Stimulated activated naive CD4-positive, alpha-beta T cell treated with Interleukin-2 at 50 U/mL for 16 hours (primary cell): ENCODE measurements at places on chromosomes 5 and 9.

- DNase-seq, result no peak
Observed at GRCh38 chr5:171295801-171296200, 13.2 kb upstream of the TLX3 start.

GRCh38 chr5:113487416-113487780, 855 bp downstream of the MCC start:
- DNase-seq, result no peak

DNA sequence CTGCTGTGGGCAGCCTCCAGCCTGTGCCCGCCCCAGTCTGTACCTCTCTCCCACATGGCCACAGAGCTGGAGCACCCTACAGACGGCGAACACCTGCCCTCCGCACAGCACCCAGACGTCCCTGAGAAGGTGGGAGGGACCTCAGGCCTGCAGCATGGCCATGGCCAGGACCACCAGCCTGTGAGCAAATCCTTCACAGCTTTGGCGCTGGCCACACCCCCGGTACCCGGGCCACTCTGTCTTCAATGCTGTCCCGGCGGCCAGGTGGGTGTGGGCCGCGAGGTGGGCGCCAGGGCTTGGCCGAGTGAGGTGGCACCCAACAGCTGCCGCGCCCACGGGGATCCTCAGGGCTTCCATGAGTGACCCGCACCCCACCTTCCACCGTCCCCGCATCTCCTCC, 18.7 kb downstream of the NOTCH1 start:
- no peak for DNase-seq

DNA sequence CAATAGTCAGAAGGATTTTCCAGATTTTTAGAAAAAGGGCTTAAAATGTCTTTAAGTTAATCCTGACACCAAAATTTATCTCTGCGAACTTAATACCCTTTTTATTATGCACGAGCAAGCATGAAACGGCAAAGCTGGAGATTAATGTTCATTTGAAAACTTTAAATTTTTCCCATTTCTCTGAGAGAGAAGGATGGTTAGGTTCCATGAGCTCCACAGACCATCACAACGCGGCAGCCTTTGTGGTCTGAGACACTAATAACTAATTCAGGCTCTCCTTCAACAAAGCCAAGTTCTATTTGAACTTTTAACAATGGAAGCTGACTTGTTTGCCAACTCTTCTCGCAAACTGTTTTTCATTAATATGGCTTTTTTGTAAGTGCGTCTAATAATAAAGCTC, 94.7 kb downstream of the MYO10 start:
- no peak for DNase-seq

- DNase-seq, result no peak
Observed at GRCh38 chr5:13780081-13780480, 164.4 kb downstream of the DNAH5 start.

DNA sequence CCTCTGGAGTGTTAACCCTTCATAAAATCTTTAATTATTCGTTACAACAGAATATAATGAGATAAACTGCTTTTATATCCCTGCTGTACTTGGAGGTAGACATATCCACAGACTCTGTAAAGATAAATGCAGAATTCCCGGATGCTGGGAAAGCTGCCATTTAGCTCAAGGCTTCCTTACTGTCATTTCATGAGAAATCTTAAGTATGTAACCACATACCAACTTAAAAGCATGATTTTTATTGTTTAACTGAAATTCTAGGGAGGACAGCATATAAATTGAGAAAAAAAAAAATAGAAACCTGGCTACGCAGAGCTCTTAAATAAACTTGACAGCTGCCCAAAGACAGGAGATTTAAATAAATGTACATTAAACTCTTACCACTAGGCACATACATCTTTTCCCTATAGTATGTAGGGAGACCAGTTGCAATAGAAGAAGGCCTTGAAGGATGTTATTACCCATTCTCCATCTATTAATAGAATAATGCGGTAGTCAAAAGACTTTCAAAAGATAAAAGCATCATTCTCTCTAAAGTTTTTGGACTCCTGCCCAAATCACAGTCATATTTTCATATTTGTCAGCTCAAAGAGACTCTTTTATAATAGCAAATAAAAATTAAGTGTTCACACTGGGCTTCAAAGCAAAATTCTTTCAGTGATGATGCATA, 373.8 kb downstream of the NDUFS4 start:
- DNase-seq, result no peak

- no peak for DNase-seq
Observed at GRCh38 chr5:100853582-100853981, 49.5 kb downstream of the ST8SIA4 start.

GRCh38 chr9:111484572-111484894, 350 bp upstream of the ECPAS start:
- no peak for DNase-seq

- DNase-seq, result no peak
Observed at GRCh38 chr5:177997319-177997670, 1.3 kb upstream of the PROP1 start.
